ENCODE measurements at places on chromosomes 13 and 19. TPM values are rescaled to one million over a fixed set of nuclear protein-coding genes. Genes with fewer than 3 reads are reported as not detected.

The PRRG2 gene
- total RNA-seq = 2.3 TPM

The F10 gene
- not detected for total RNA-seq

The CEACAM19 gene
- 2.5 TPM for total RNA-seq

The HSPBP1 gene
- total RNA-seq = 40.8 TPM

The SSC5D gene
- total RNA-seq = 0.39 TPM

The TUBA3C gene
- not detected for total RNA-seq

The RPS16 gene
- total RNA-seq = 3,128 TPM

The KASH5 gene
- 0.95 TPM for total RNA-seq

The KIR3DL1 gene
- total RNA-seq = 0.18 TPM

The SELENOV gene
- total RNA-seq = not detected

The CABP5 gene
- not detected for total RNA-seq

The PINLYP gene
- total RNA-seq = 6.5 TPM

The KIR2DL4 gene
- total RNA-seq = not detected

The CCNA1 gene
- total RNA-seq = not detected

The LYPD5 gene
- 3.8 TPM for total RNA-seq

The OLFM4 gene
- not detected for total RNA-seq

The CA11 gene
- 7.9 TPM for total RNA-seq

The TFDP1 gene
- 95.1 TPM for total RNA-seq

The GAPDHS gene
- total RNA-seq = not detected

The SIGLEC9 gene
- total RNA-seq = 1.1 TPM

The ZNF729 gene
- total RNA-seq = not detected

Data from activated naive CD4-positive, alpha-beta T cell treated with anti-CD3 and anti-CD28 coated beads, Interleukin-2, amount 50 U/mL, for 72 hours (primary cell).